ENCODE measurements at places on chromosomes 3 and 15.
A peak's percentile ranks its signal among the peaks of the same experiment; 100 is the strongest.

DNA sequence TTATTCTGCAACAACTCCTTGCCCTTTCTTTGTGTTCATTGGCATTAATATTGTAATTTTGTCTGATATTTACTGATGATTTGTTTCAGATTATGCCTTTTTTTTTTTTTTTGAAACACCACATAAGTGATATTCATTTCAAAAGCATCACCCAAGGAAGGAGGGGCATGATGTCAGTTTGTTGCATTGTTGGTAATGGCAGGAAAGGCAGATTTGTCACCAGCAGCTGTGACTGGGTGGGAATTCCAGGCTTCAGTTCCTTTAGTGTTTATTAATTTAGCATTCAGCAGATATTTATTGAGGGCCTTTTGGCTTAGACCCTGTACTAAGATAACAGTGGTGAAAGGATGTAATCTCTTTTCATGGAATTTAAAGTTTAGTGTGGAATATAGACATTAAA is 19.5 kb downstream of the SENP2 start:
- DNase-seq: no peak

GRCh38 chr3:116770815-116771450 is 61.4 kb downstream of the TUSC7 start:
- DNase-seq: peak; percentile 72

- DNase-seq: no peak
Measured at GRCh38 chr15:80525853-80526252, 121.7 kb downstream of the ARNT2 start.

DNA sequence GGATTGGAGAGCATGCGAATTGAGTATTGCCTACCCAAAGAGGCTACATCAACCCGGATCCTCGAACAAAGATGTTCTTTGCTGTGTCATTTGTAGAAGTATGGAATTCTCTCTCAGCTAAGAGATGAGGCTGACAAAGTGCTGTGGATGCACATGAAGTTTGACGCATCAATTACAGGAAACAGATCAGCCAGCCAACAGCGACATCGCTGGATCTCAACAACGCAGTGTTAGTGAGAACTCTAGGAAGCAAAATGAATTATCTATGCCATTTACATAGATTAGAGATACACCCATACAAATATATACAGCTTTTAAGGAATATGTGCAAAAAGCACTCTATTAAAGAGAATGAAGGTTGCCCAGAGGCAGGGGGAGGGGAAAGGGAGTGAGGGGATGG is 160.6 kb upstream of the RGMA start:
- no peak for DNase-seq
